ENCODE measurements at places on chromosomes 4 and X.

GRCh38 chrX:45479835-45480422 lies 279.3 kb upstream of the DIPK2B start:
- no peak for DNase-seq

DNA sequence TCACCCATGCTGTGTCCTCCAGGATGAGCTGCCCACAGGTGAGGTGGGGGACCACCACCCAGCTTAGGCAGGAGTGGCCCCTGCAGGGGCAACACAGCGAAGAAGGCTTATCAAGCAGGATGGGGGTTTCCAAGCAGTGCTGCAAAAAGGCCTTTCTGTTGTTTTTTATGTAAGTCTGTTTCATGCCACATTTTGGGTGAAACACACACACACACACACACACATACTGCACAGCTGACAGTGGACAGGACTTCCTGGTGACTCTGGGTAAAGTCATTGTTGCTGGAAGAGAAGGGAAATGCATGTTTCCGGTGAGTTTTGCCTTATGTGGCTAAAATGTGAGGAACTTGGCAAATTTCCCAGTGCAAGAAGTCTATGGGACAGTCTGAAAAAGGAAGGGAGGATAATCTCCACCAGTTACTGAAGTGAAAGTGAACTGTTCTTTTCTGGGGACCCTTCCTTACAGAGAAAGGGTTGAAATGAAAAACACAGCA lies 119.2 kb downstream of the IRF2 start:
- DNase-seq = peak; percentile 99

GRCh38 chr4:20259707-20260106 lies 8.0 kb downstream of the SLIT2 start:
- DNase-seq = no peak

DNA sequence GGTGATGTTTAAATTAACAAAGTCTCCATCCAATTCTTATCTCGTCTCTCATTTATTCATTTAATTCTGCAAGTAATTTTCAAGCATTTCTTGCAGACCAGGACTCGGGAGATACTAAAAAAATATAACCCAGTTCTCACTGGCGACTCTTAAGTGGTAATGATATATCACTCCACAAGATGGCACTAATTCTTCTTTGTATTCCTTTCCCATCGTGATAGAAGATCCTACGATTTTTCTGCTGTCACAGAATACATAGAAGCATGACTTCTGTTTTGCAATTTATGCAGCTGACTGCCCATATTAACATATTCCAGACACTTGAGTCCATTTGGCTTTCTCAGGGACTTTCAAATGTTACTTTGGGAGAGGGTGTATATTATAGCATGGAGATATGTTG lies 64.0 kb upstream of the FGF13 start:
- peak; percentile 36 for DNase-seq

GRCh38 chrX:71542411-71542810 lies 9.5 kb downstream of the OGT start:
- DNase-seq = peak; percentile 50

- DNase-seq = no peak
Measured at GRCh38 chrX:100479329-100479728, 69.3 kb upstream of the PCDH19 start.

- peak; percentile 31 for DNase-seq
Measured at GRCh38 chr4:138405466-138405891, 163.3 kb upstream of the SLC7A11 start.

GRCh38 chr4:146495269-146495668 lies 26.5 kb downstream of the SLC10A7 start:
- DNase-seq = no peak

GRCh38 chr4:8577046-8577445 lies 3.1 kb upstream of the GPR78 start:
- no peak for DNase-seq

DNA sequence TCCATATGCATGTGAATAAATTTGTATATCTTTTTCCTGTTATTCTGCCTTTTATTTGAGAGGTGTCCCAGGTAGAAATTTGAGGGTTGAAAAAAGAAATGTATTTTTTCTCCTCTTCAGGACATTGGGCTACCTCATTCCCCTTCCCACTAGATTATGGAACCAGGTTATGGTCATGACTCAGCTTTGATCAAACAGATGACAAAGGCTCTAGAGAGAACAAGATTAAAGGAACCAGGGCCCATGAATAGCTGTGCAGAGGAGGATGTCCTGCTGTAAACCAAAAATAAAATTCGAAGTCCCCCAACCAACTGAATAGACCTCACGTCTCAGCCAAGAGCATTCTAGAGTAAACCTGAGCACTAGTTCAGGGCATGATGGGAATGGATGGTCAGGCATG lies 313.2 kb downstream of the RAPGEF2 start:
- no peak for DNase-seq

DNA sequence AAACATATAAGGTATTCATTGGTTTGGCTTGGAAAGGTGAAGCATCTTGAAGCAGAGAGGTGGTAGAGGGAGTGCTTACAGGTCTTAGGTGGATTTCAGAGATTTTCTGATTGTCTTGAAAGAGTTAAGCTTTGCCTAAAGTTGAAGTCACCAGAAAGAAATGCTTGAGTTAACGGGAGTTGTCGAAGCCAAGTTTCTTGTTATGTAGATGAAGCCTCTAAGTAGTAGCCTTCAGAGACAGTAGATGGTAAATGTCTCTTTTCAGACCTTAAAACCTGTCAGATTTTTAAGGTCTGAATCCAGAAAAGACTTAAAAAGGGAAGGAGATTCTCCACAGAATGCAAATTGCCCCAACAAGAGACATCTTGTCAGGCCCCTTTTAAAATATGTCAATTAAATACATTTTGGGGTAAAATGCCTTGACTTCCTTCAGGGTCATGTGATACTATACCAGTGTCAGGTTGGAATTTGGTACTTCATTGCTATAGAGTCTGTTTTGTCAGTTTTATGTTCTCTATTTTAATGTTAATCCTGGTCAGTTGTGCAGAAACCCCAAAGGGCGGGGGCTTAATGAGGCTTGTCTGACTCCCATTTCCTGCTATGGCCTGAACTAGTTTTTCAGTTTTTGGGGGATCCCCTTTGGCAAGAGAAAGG lies 81.0 kb downstream of the PCDH18 start:
- no peak for DNase-seq

GRCh38 chrX:107850422-107850765 lies 24.7 kb downstream of the MID2 start:
- DNase-seq = no peak

GRCh38 chr4:158169931-158170690 lies 2.7 kb downstream of the GASK1B start:
- peak; percentile 48 for DNase-seq

DNA sequence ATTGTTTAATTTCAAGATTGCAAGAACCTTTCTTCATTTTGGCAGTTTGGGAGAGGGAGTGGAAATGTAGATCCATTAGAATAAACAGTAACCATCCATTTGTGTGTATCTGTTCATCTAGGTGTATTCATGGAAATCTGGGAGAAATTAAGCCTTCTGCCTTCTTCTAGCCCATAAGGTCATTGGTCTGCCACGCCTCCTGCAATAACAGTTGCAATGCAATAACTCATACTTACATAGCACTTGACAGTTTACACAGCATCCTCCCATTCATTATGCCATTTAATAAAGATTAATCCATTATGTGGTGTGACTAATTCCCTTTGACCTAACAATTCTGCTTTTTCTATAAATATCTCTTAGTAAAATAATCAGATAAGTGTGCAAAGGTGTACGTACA lies 42.6 kb downstream of the SHROOM4 start:
- DNase-seq = no peak

- DNase-seq = no peak
Measured at GRCh38 chr4:69122476-69122875, 26.2 kb downstream of the UGT2B7 start.

DNA sequence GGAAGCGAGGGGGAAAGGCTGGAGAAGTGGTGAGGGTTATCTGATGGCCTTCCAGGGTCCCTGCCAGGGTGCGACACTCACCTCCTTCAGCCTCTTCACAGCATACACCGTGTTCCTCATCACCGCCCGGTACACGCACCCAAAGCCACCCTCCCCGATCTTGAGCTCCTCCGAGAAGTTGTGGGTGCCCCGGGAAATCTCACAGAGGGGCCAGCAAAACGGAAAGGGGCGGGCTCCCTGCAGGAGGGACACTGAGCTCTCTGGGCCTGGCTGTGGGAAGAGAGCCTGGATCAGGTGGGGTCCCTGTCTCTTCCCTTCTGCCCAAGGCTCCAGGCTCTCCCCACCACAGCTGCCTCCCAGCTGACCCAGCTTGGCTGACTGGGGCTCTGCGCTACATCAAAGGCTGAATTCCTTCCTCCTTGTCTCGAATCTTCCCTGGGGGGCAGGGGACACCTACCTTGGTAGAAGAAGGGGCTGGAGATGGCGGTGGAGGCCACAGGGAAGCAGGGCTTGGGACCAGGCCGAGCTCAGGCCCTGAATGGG lies 1.1 kb downstream of the IRAK1 start:
- DNase-seq = no peak

DNA sequence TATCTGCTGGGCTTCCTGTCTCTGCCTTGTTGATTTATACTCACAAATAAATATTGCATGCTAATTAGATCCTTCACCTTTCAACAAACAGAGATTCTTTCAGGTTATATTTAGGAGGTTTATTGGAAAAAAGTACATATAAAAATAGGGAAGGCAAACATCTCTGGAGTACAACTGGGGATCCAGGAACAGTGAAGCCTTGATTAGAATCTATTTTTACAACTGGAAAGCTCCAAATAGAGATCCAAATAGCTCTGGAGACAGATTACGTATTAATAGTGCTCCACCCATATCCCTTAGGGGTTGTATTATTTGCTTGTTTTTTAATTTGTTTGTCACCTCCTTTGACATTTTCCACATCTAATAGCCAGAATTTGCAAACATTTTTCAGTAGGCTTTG lies 46.9 kb upstream of the MAP9 start:
- no peak for DNase-seq

DNA sequence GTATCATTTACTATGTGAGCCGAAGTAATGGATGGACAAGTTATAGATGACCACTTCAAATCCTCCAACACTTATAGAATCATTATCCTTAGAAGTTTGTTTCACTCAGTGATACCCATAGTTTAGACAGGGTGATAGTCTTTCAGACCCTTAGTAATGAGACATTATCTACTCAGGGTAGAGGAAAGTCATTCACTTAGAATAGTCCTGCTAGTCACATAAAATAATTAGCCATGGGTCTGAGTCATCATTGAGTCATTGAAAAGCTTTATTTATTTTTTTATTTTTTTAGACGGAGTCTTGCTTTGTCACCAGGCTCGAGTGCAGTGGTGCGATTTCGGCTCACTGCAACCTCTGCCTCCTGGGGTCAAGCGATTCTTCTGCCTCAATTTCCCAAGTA lies 321.7 kb upstream of the FSTL5 start:
- no peak for DNase-seq

DNA sequence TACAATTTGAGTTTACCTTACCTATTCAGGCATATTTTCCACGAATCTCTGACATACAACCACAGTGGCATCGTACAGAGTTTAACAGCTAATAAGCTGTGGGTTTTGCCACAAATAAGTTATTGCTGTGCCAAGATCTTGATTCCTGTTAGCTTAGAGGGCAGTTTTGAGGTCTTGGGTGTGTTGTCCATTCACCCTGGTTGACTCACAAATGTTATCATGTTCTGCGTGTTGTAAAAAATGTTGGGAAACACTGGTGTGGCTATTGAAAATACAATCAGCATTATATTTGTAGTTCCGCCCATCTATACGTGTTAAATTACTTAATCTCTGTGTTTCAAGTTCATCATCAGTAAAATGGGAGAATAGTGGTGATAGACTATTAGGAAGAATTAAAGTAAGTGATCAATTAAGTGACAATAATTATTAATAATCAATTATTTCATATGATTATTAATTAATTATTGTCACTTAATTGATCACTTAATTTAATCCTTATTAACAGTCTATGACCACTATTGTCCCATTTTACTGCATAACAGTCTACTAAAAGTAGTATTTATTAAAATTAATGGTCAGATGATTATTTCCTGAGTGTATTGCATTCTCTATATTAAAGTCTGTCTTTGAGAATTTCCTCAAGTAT lies 96.3 kb downstream of the TMA16 start:
- DNase-seq = peak; percentile 81

GRCh38 chr4:18111081-18111480 lies 89.5 kb upstream of the LCORL start:
- DNase-seq = no peak

DNA sequence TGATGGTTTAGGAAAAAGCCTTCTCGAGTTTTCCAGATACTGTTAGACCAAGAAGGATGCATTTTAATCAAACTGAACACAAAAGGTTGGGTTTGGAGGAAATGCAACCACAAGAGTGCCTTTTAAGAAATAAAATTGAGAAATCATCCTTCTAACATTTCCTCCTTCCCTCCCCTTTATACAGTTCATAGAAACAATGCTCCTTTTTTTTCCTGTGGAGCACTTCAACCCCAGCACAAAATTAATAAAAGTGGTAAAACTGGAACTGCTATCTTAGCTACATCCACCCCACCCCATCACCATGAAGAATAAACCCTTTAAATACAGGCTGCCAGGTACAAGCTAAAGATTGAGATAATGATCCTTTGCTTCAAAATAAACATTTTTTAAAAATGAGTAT lies 211.1 kb downstream of the RELL1 start:
- DNase-seq = no peak

GRCh38 chr4:103073792-103074438 lies 2.6 kb downstream of the SLC9B2 start:
- no peak for DNase-seq

DNA sequence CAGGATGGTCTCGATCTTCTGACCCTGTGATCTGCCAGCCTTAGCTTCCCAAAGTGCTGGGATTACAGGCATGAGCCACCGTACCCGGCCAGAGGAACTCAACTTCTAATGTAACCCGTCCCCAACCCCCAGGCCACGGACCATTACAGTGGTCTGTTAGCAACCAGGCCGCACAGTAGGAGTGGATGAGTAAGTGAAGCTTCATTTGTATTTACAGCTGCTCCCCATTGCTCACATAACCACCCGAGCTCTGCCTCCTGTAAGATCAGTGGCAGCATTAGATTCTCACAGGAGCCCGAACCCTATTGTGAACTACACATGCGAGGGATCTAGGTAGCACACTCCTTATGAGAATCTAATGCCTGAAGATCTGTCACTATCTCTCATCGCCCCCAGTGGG lies 119.6 kb downstream of the SHROOM3 start:
- no peak for DNase-seq

- peak; percentile 83 for DNase-seq
Measured at GRCh38 chr4:140757232-140757630, 1.0 kb upstream of the TBC1D9 start.

DNA sequence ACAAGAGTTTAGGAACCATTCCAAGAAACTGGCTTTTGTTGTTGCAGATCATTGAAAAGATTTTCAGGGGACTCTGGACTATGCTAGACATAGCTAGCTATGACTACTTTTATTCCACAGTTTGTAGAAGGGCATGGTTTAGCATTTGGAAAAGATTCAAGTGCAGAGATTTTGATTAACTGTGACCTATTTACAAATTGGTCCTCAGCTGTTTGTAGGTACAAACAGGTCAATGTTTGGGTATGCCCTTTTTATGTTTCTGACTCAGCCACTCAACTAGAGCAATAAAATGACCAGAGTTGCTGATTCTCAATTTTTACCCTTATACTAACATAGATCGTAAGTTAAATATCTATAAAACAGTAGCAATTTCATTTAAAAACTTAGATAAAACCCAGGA lies 46.7 kb downstream of the IGFBP7 start:
- no peak for DNase-seq
